ENCODE measurements at places on chromosomes 4 and X.

DNA sequence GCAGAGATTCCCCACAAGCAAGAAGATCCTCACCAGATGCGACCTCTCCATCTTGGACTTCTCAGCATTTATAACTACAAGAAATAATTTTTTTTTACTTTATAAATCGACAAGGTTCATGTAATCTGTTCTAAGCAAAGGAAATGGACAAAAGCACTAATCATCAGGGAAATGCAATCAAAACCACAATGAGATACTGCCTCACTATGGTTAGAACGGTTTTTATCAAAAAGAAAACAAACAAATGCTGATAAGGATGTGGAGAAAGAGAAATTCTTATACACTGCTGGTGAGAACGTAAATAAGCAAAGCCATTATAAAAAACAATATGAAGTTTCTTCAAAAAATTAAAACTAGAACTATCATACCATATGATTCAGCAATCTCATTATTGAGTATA, 1382.6 kb downstream of the ARAP2 start:
- DNase-seq, result no peak

DNA sequence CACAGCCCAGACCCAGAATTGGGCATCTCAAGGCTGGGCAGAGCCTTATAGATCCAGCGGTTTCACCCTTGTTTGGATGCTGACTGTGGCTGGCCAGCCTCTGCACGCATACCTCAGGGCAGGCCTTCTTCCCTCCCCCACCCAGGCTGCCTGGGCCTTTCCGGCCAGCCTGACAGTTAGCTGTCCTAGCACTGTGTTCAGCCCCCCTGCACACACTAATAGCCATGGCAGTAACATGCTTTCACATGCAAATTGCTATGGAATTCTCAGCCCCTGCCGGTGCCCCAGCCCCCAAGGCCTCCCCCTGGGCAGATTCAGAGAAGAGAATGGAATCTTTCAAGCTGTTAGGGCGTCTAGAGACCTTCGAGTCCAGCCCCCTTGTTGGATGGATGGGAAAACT, 17.7 kb downstream of the EFNB1 start:
- no peak for DNase-seq

GRCh38 chr4:100913685-100914084, 395.9 kb upstream of the EMCN start:
- no peak for DNase-seq

DNA sequence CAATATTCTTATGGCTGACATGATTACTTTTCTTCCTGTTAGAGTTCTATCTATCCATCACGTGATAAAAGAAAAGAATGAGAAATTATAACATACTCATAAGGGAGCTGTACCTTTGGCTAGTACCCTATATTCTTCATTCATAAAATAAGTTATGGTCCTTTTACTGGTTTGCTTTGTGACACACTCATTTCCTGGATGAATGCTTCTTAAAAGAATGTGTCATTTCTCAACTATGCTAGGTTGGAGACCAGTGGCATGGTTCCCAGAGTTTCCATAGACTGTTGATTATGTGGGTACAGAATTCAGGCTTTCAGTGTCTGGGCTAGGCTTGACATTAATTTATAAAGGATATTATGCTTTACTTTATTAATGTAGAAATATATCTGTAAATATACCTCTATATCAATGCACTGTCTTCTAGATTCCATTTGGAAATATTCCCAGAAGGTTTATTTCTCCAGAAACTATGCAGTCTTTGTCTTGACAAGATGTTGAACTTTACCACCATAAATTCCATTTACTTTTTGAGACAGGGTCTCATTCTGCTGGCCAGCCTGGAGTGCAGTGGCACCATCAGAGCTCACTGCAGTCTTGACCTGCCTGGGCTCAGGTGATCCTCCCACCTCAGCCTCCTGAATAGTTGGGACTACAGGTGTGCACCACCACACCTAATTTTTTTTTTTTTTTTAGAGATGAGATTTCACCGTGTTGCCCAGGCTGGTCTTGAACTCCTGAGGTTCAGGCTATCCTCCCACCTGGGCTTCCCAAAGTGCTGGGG, 23.8 kb downstream of the NUDT6 start:
- DNase-seq, result no peak

DNA sequence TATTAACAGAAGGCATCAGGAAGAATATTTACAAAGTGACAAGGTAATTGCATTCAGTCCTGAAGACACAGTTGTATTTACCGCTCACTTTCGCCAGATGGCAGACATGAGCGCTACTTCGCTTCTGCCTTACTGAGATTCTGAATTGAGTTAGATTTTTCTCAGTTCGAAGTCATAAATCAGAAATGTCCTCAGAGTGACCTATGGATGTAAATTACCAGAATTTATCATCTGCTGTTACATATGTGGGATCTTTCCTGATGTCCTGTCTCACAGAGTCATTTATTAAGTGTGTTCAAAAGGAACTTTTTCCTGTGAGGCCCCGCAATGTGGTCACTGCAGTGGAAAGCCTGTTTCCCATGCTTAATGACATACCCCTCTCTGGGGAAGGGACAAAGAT, 97.3 kb upstream of the DCLK2 start:
- DNase-seq, result peak; percentile 1

Measured in stimulated activated CD8-positive, alpha-beta memory T cell treated with anti-CD3 and anti-CD28 coated beads, Interleukin-15, amount 100 ng/mL, for 24 hours (primary cell).